Smooth muscle cell of the pulmonary artery (primary cell): ENCODE measurements at places on chromosomes 13 and 19. TPM values are rescaled to one million over a fixed set of nuclear protein-coding genes. Genes with fewer than 3 reads are reported as not detected.

Gene CLDN10
- 0.59 and 3.4 TPM in 2 replicates for total RNA-seq

Gene CPAMD8
- 0.20 and 1.6 TPM in 2 replicates for total RNA-seq

Gene LATS2
- total RNA-seq: 15.7 and 16.6 TPM in 2 replicates

Gene LYPD5
- 1.4 and 2.1 TPM in 2 replicates for total RNA-seq

Gene ADM5
- total RNA-seq: 0.36 and 0.52 TPM in 2 replicates

Gene KCNK6
- 9.3 and 13.0 TPM in 2 replicates for total RNA-seq
